Activated naive CD4-positive, alpha-beta T cell treated with anti-CD3 and anti-CD28 coated beads, Interleukin-2, amount 10 ng/mL, durations not matched to agents 5 hours and 36 hours (primary cell): ENCODE measurements at places on chromosomes 3 and 15. TPM values are rescaled to one million over a fixed set of nuclear protein-coding genes. Genes with fewer than 3 reads are reported as not detected.

IGSF10 gene
- not detected for total RNA-seq

GRAMD2A gene
- total RNA-seq: not detected

CRYBG3 gene
- total RNA-seq: 5.8 TPM

CGNL1 gene
- not detected for total RNA-seq

CA12 gene
- total RNA-seq: not detected

CCDC54 gene
- total RNA-seq: not detected

LDHAL6B gene
- not detected for total RNA-seq

XYLB gene
- total RNA-seq: 3.4 TPM

STAB1 gene
- not detected for total RNA-seq

PCOLCE2 gene
- total RNA-seq: not detected

ACTRT3 gene
- 0.10 TPM for total RNA-seq

KBTBD13 gene
- total RNA-seq: not detected

SLCO2A1 gene
- total RNA-seq: not detected

GHSR gene
- total RNA-seq: not detected

ZNF445 gene
- 21.7 TPM for total RNA-seq

OR5K2 gene
- total RNA-seq: not detected
